ENCODE measurements at places on chromosomes 3 and 15.
A peak's percentile ranks its signal among the peaks of the same experiment; 100 is the strongest.

DNA sequence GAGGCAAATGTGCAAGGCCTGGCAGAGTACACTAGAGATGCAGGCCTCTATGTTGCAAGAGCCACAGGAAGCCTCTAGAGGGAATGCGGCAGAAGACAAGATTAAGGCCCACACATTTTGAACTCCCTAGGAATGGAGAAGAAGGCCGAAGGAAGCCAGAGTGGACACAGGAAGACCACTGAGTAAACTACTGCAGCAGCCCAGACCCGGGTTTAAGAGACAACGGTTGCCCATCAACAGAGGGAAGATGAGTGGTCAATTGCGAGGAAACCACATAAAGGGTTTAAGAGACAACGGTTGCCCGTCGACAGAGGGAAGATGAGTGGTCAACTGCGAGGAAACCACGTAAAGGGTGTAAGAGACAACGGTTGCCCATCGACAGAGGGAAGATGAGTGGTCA is 14.6 kb downstream of the CHSY1 start:
- H3K4me3 ChIP-seq: no peak overlapping the region
- peaks cover 23% of the 10 kb centered on the region for H3K4me1 ChIP-seq
- H3K27ac ChIP-seq: no peak overlapping the region
- DNase-seq: no peak

DNA sequence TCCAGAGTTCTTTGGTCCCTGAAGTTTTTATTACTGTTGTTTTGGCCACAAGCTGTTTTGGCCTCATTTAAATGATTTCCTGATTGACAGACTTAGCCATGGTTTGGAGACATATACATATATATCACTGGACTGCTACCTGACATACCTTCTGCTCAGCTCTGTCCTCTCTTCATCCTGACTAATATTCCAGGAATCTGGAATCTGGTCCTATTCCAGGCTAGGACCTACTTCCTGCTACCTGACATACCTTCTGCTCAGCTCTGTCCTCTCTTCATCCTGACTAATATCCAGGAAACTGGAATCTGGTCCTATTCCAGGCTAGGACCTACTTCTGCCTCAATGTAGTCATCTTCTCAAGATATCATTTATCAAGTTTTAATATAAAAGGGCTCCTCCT is 724.4 kb upstream of the ROBO1 start:
- H3K4me3 ChIP-seq: no peak overlapping the region
- no peak for DNase-seq
- H3K27ac ChIP-seq: no peak overlapping the region
- no peaks in the 10 kb centered on the region for H3K4me1 ChIP-seq
- no peaks in the 10 kb centered on the region for H3K36me3 ChIP-seq

DNA sequence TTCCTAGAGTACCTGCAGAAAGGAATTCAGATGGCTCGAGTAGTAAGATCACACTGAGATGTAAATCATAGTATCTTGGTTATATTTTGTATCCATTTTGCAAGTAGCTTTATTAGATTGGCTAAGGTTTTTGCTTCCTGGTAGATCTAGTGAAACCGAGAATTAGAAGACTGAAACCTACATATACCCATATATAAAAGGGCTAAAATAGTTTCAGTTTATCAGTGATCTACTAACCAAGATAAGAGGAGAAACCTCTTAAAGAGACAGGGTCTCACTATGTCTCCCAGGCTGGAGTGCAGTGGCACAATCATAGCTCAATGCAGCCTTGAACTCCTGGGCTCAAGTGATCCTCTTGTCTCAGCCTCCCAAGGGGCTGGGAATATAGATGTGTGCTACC is 135.3 kb downstream of the PCCB start:
- H3K27ac ChIP-seq: no peak overlapping the region
- DNase-seq: no peak
- no peaks in the 10 kb centered on the region for H3K36me3 ChIP-seq
- no peak overlapping the region for H3K4me3 ChIP-seq
- no peaks in the 10 kb centered on the region for H3K27me3 ChIP-seq
- H3K4me1 ChIP-seq: no peaks in the 10 kb centered on the region

- no peaks in the 10 kb centered on the region for H3K27me3 ChIP-seq
- H3K27ac ChIP-seq: 0 out of 2 replicates have a peak overlapping the region, but pooled peaks have one; percentile 33
- no peak overlapping the region for H3K4me3 ChIP-seq
- H3K36me3 ChIP-seq: peaks cover 4% of the 10 kb centered on the region
- no peak for DNase-seq
- H3K4me1 ChIP-seq: peaks cover 10% of the 10 kb centered on the region
Measured at GRCh38 chr15:77457905-77458265, 37.2 kb downstream of the HMG20A start.

Measured in GM23338 (cell line).